ENCODE measurements at places on chromosomes 1 and 21.

DNA sequence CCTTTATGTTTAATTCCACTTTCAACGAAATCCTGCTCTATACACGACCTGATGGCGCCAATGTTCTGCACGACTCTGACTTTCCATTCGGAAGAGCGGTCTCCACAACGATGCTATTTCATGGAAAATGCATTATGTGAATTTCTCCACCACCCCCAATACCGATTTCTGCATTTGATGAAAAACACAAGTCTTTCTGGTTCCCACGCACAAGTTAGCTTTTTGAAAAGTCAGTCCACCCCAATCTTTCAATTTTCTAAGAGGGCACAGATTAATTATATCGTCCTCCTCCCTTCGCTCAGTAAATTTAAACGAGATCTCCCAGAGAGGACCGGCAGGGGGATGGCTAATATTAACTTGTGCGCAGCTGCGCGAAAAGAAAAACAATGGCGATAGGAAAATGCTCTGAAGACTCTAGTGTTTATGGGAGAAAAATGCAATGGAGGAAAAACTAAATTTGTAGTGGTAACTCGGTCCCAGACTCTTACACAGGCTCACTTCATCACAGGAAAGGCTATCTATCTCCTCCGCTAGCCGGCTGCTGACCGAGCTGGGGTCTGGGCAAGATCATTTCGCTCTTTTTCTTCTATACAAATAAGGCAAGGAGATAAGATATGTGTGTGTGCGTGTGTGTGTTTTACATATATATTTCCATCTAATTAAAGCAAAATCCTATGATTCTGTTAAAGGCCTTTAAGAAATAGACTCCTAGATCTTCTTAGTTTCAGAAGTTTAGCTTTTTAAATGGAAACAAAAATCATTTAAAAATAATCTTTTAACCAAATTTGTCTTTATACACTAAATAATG lies 1.2 kb upstream of the LHX8 start:
- no peak for DNase-seq

DNA sequence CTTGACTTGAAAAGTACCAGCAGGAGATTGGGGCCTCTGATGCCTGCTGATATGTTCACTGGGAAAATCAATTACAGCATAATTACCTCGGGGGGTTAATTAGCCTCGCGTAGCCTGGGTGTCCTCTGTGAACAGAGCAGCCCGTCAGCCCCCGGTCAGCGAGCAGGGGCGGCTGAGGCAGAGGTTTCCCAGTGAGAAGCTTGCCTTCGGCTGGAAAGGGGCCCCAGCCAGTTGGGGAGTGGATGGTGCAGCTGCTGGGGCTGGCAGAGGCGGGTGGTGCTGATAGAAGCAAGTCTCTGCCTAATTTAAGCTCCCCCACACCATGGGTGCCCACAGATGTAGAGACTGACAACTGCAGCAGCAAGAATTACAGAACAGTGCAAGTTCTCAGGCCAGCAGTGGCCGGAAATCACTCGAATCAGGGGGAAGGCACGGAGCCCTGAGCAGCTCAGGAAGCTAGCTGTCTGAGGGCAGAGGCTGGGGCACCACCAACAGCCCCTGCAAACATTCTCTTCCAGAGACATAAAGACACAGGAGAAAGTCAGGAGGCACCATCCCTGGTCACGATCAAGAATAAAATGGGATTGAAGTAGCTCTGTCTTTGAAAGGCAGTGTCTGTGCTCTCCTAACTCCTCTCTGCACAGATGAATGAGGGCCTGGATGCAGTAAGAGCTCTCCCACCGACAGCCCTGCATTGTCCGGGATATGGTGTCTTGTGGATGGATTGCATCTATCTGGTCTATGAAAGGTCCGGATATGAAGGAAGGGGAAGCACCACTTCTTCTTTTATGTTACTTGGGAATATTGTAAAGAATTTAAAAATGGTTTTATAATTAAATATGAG lies 166.5 kb upstream of the CD34 start:
- no peak for DNase-seq

DNA sequence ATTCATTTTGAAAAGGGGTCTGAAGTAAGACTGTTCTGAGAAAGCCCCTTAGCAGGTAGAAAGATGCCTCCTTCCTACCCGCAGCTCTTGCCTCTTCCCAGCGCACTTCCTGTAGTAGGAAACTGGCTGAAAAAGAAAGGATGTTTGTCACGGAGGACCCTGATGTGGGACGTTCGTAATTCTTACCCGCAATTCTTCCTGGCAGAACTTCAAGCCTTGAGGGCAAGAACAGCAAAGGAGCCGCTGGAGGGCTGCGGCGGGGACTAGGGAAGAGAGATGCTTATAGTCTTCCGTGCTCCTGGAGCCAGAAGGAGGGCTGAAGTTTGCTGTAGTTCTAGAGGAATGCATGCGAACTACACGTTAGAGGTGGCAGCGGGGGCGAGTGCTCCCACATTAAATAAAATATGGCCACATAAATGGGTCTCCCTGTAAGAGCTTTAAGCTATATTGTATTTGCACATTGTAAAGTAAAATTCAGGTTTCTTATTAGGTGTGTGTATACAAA lies 6.3 kb downstream of the C1orf53 start:
- no peak for DNase-seq

- DNase-seq = no peak
Observed at GRCh38 chr1:225533238-225533637, 105.4 kb upstream of the LBR start.

GRCh38 chr1:28560886-28561285 lies 8.0 kb downstream of the TRNAU1AP start:
- no peak for DNase-seq

DNA sequence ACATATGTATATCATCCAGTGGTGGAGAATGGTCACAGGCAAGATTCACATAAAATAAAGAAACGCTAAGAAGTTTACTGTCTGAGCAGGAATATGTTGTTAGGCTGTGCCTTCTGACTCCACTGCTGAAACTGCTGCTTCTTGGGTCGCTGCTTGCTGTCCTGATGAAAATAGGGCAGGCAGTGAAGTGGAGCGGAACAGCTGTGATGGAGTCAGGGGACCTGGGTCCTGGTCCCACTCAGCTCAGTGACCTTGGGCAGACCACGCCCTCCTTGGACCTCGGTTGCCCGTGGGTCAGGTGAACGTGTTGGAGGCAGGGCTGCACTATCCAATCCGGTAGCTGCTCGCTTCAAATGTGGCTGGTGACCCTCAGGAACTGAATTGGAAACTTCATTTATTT lies 33.4 kb upstream of the IFFO2 start:
- no peak for DNase-seq

DNA sequence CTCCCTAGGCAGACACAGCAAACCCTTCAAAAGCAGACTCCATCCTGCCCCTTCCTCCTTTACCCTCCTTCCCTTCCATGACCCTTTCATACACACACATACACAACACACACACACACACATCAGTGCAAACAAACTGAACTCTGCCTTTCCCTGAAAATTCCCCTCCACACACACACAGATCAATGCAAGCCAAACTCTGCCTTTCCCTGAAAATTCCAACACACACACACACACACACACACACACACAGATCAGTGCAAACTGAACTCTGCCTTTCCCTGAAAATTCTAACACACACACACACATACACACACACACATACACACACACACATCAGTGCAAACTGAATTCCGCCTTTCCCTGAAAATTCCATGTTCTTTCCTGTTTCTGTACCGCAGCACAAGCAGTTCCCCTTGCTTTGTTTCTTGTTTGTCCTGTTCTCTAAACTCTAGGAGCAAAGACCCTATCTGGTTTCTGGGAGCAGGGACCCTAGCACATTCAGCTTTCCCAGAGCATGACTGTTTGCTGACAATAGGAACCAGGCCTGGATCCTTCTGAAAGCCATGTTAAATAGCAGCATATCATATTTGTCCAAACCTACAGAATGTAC lies 91.0 kb downstream of the PTPN14 start:
- DNase-seq = no peak

- no peak for DNase-seq
Observed at GRCh38 chr21:35227786-35228185, 178.7 kb upstream of the RUNX1 start.

- no peak for DNase-seq
Observed at GRCh38 chr1:53862507-53862906, 24.4 kb upstream of the NDC1 start.
